Spleen (tissue), 13 donors: ENCODE measurements at places on chromosomes 5 and 9. TPM values are rescaled to one million over a fixed set of nuclear protein-coding genes. Genes with fewer than 3 reads are reported as not detected.

DNA sequence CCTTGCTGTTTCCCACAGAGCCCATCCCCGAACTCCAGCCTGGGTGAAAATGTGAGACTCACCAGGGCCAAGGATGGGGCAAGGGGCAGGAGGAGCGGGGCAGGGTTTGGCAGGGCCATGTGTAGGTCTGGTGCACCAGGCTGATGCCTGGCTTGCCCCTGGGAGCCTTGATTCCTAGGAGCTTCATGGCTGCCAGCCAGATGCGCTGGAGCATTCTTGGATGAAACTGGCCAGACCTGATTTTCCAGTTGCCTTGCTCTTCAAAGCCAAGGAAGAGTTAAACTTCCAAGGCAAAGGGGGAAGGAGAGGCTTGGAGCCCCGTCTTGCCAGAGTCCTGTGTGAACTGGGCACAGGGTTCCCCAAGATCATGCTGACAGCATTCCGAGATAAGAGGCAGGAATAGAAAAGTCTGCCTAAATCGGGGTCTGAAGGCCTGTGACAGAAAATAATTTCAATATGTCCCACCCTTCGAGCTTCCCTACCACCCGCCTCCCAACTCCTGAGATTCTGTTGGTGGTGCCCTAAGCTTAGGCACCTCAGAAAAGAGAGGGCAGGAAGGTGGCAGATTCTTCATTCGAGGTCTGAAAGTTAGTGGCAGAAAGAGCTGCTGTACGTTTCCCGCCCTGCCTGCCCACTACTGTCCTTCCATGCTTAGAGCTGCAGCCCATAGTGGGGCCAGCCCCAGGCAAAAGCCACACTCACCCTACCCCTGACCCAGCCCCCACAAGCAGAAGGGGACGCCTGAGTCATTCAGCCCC, 20.4 kb downstream of the FAT2 start:
- no peaks in the 10 kb centered on the region for H3K36me3 ChIP-seq
- H3K4me3 ChIP-seq = no peak overlapping the region
- H3K27me3 ChIP-seq = no peaks in the 10 kb centered on the region
- H3K27ac ChIP-seq = no peak overlapping the region

DNA sequence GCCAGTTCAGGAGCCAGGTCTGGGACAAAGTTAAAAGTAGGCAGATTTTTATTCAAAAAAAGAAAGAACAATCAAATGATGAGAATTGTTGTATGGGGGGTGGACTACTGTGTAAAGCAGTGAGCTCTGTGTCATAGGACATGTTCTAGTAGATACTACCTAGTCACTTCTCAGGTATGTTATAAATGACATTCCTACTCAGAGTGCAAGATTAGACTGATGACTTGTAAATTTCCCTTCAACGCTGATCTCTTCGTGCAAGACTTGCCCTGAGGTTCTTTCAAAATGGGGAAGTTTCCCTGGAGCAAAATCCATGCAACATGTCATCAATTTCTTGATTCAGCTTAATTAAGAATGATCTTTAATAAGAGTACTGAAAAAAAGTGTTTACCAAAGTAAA, 175.1 kb downstream of the RORB start:
- no peaks in the 10 kb centered on the region for H3K36me3 ChIP-seq
- H3K27ac ChIP-seq = no peak overlapping the region
- DNase-seq = no peak

DNA sequence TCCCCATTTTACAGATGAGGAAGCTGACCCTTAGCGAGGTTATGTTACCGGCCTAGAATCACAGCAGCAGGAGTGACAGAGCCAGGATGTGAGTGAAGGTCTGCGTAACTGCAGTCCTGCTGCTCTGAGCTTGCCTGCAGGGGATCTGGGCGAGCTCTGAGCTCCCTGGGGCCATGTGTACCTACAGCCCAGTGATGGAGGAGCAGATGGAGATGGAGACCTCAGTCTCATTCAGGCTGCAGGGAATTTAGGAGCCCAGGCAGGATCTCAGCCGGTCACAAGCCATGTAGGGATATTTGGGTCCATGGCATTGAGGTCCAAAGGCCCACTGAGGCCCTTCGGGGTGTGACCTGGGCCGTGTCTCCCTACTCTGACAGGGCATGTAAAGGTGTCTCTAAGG, 170.6 kb downstream of the CACNA1B start:
- no peak for DNase-seq
- no peaks in the 10 kb centered on the region for H3K27me3 ChIP-seq
- H3K4me3 ChIP-seq = no peak overlapping the region
- no peaks in the 10 kb centered on the region for H3K4me1 ChIP-seq
- H3K27ac ChIP-seq = no peak overlapping the region

- H3K27me3 ChIP-seq = no peaks in the 10 kb centered on the region
- no peak for DNase-seq
- no peaks in the 10 kb centered on the region for H3K4me1 ChIP-seq
- H3K27ac ChIP-seq = no peak overlapping the region
- no peak overlapping the region for H3K4me3 ChIP-seq
Observed at GRCh38 chr9:85432599-85432998, 309.2 kb downstream of the AGTPBP1 start.

- H3K4me3 ChIP-seq = no peak overlapping the region
- H3K4me1 ChIP-seq = no peaks in the 10 kb centered on the region
- peaks cover 39% of the 10 kb centered on the region for H3K36me3 ChIP-seq
- no peaks in the 10 kb centered on the region for H3K27me3 ChIP-seq
Observed at GRCh38 chr5:39376293-39376714, 12.0 kb upstream of the C9 start.

GRCh38 chr5:152592416-152592815, 187.3 kb upstream of the NMUR2 start:
- no peaks in the 10 kb centered on the region for H3K27me3 ChIP-seq
- no peak overlapping the region for H3K4me3 ChIP-seq
- DNase-seq = no peak
- H3K27ac ChIP-seq = no peak overlapping the region
- no peaks in the 10 kb centered on the region for H3K36me3 ChIP-seq
- no peaks in the 10 kb centered on the region for H3K4me1 ChIP-seq

- no peak overlapping the region for H3K27ac ChIP-seq
- H3K4me1 ChIP-seq = no peaks in the 10 kb centered on the region
- no peak overlapping the region for H3K4me3 ChIP-seq
- H3K36me3 ChIP-seq = no peaks in the 10 kb centered on the region
Observed at GRCh38 chr5:23027331-23027730, 174.2 kb upstream of the CDH12 start.

DNA sequence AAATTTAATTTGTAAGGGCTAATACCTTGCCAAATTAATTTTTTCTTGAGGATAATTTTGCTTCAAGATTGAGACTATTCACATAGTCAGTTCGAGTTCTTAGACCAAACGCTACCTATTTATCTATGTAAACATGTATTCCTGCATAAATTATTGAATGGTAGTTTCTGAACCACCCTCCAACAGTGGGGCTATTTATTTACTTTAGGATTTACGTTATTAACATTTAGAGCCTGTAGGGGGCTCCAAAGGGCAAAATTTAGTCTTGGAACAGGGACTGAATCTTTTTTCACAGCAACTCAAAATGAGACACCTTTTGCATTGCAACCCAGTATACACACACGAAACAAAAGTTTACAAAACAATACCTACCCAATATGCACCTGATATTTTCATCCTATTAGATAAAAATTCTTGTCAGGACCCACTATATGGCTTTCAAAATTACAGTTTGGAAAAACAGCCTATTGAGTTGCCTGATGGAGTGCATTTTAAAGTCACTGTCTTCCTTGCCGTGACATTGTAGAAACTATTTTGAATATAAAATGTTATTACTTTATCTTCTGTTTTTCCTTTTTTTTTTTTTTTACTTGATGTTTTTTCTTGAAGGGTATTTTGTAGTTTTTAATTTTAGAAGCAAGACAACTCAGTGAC, 47.1 kb upstream of the POU4F3 start:
- H3K27me3 ChIP-seq = no peaks in the 10 kb centered on the region
- H3K36me3 ChIP-seq = peaks cover 16% of the 10 kb centered on the region
- H3K4me3 ChIP-seq = no peak overlapping the region

DNA sequence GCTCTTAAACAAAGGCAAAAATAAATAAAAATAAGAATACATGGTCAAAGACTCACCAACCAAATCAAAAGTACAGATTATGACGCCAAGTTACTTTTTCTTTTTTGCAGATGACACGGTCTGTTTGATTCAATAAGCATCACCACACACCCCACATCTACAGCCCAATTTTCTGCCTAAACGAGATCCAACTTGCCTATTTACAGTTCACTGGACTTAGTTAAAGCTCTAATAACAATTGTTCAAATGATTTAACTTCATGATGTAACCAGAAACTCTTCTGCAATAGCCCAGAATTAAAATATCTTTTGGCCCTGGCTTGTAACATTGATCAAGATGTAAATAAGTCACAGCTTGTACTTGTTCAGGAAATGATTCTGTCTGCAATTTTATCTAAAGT, 590.3 kb upstream of the C9orf72 start:
- no peaks in the 10 kb centered on the region for H3K27me3 ChIP-seq
- no peak for DNase-seq
- no peak overlapping the region for H3K27ac ChIP-seq
- no peaks in the 10 kb centered on the region for H3K36me3 ChIP-seq
- H3K4me1 ChIP-seq = no peaks in the 10 kb centered on the region

The PTGER4 gene
- total RNA-seq = 33.1 TPM

The CLIC3 gene
- 6.2 TPM for total RNA-seq

The CER1 gene
- not detected for total RNA-seq

The NR5A1 gene
- total RNA-seq = 231 TPM

The CCDC171 gene
- 2.2 TPM for total RNA-seq

The SPATA31C1 gene
- total RNA-seq = not detected

The SPRY4 gene
- 21.2 TPM for total RNA-seq
